ENCODE measurements at places on chromosomes 7 and 10.

DNA sequence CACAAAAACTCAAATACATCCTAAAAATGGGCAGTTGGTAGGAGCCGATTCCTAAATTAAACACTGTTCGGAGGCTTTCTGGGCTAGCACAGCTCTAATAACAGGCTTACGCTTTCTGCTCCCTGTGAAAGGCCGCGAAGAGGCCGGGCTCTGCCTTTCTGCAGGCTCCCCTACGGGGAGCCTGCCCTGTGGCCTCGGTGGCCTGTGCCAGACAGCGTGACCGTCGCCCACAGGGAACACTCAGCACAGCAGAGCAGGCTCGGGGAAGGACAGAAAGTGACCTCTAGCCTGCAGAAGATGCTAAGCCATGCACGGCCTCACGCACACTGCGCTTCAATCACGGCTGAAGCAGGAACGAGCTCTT lies 64.2 kb downstream of the DIP2C start:
- DNase-seq = no peak

DNA sequence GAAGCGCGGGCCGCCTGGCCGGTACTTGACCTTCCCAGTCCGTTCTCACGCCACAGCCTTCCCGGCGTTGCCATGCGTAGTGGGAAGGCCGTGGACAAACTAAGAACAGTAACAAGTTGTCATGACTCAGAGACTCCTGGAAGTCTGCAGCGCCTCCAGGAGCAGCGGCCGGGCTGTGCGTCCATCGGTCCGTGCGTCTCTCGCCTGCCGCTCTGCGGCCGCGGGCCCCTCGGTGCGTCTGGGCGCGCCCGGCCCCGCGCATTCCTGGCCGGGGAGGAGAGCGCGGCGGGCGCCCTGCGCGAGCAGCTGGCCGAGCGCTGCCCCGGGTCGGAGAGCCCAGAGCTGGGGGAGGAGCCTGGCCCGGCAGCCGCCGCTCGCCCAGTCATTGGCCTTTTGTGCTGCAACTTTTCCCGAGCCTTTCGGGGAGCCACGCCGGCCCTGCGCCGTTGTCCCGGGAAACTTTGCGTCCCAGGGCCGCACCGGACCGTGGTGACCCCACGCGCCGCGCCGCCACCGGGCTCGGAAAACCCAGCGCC lies 123.7 kb downstream of the TACC2 start:
- peak; percentile 95 for DNase-seq

DNA sequence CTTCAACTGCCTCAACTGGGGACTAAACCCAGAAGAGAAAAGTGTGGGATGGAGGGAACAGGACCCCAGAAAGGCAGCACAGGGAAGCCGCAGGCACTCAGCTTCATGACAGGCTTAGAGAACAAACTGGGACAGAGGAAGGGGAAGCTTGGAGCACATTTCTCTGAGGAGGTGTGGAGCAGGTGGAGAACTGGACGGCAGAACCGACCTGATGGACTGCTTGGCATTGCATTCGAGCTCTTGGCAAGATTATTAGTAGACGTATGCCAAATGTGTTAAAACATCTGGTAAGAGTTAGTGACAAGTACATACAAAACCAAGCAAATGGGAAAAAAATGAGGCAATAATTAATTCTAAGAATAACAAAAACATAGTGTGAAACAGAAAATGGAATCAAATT lies 335.7 kb downstream of the SFMBT2 start:
- DNase-seq = no peak

- DNase-seq = no peak
Observed at GRCh38 chr10:53754596-53755250, 982.1 kb upstream of the MBL2 start.

- no peak for DNase-seq
Observed at GRCh38 chr10:62939698-62940097, 123.5 kb upstream of the EGR2 start.

- DNase-seq = no peak
Observed at GRCh38 chr10:523925-524324, 165.5 kb downstream of the DIP2C start.
